ENCODE measurements at places on chromosomes 13 and 19. TPM values are rescaled to one million over a fixed set of nuclear protein-coding genes. Genes with fewer than 3 reads are reported as not detected.

The TEKTIP1 gene
- total RNA-seq = not detected

The GPATCH1 gene
- 5.6 TPM for total RNA-seq

The CEACAM7 gene
- total RNA-seq = not detected

The PEG3 gene
- total RNA-seq = 1.2 TPM

The GPR12 gene
- not detected for total RNA-seq

The ZNF573 gene
- 6.8 TPM for total RNA-seq

The KASH5 gene
- not detected for total RNA-seq

The TMEM190 gene
- total RNA-seq = not detected

The NLRP5 gene
- not detected for total RNA-seq

The ZNF20 gene
- total RNA-seq = 6.9 TPM

The ZNF221 gene
- 9.0 TPM for total RNA-seq

The LPAR6 gene
- 11.9 TPM for total RNA-seq

The CLC gene
- total RNA-seq = not detected

The CEACAM1 gene
- total RNA-seq = not detected

The ZNF264 gene
- total RNA-seq = 26.5 TPM

The SOX1 gene
- not detected for total RNA-seq

The ZNF296 gene
- under 0.01 TPM for total RNA-seq

The ACER1 gene
- total RNA-seq = not detected
